Bronchial smooth muscle cell (primary cell): ENCODE measurements at places on chromosomes 1 and 21. TPM values are rescaled to one million over a fixed set of nuclear protein-coding genes. Genes with fewer than 3 reads are reported as not detected.

Gene TTLL7
- total RNA-seq = 12.9 and 14.5 TPM in 2 replicates

Gene GPX7
- 27.0 and 47.3 TPM in 2 replicates for total RNA-seq

Gene GPATCH4
- 5.4 and 8.2 TPM in 2 replicates for total RNA-seq

Gene SPRR2A
- total RNA-seq = not detected in 2 replicates

Gene TNNI3K
- total RNA-seq = 1.5 and 3.9 TPM in 2 replicates

Gene C1orf174
- total RNA-seq = 18.8 and 31.1 TPM in 2 replicates

Gene TMIGD3
- total RNA-seq = 0.16 TPM in 1 of 2 replicates, not detected in the other

Gene SLC45A3
- 0.32 and 0.94 TPM in 2 replicates for total RNA-seq

Gene RAD54L
- 0.86 and 0.95 TPM in 2 replicates for total RNA-seq

Gene ZNF593OS
- not detected in 2 replicates for total RNA-seq

Gene OR2L5
- total RNA-seq = under 0.01 TPM in 1 of 2 replicates, not detected in the other

Gene DNAI4
- total RNA-seq = 8.4 and 10.8 TPM in 2 replicates

Gene B3GALT2
- total RNA-seq = 0.32 TPM in 1 of 2 replicates, not detected in the other

Gene NEXN
- total RNA-seq = 9.1 and 19.9 TPM in 2 replicates

Gene KRTAP19-1
- total RNA-seq = not detected in 2 replicates
